ENCODE measurements at places on chromosomes 4 and X.

GRCh38 chr4:166386491-166387360, 513.7 kb downstream of the TLL1 start:
- DNase-seq, result no peak

- DNase-seq, result peak; percentile 46
Measured at GRCh38 chrX:43557792-43558191, 98.3 kb upstream of the MAOA start.

DNA sequence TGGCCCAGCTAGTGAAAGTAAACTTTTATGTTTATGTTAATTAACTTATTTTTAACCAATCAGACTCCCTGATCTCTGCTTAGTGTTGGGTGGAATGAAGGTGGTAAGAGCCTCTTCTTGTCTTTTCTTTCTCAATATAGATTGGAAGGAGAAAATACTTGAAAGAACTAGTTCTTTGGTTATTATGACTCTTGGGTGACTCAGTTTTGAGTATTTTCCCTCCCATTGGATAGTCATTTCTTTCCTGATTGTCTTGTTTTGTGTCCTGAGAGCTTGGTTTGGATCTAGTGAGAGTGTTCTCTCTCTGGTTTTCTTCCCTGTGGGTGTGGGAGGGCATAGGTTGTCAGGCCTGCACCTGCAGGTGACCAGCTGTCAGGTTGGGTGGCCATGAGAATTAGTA, 172.0 kb upstream of the GLRA2 start:
- DNase-seq, result no peak

DNA sequence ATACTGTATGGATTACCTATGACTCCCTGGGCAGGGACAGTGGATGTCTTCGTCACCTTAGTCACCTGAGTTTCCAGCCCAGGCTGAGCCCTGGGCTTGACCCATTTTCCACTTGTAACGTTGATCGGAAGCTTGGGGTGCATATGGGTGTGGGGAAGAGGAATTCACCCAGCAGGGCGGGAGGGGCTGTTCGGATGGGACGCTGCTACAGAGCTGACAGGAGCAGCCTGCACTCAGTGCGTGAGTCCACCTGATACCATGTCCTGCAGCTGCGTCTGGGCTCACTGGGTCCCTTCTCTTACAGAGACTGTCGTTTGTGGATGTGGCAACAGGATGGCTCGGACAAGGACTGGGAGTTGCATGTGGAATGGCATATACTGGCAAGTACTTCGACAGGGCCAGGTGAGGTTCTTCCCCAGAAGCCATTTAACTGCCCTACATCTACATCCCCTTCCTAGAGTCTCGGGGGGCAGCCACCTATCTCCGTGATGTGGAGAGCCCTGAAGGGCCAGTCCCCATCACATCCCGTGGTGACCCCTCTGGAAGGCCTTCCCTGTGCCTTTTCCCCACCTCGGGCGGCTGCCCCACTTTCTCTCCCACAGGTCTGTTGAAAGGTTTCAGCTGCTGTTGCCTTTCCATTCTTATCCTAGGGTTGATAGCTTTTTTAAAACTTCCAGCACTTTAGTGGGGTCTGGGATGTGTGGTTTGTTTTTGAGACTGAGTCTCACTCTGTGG, 13.6 kb downstream of the TKTL1 start:
- no peak for DNase-seq

GRCh38 chrX:39477762-39478120, 620.0 kb downstream of the BCOR start:
- peak; percentile 25 for DNase-seq

DNA sequence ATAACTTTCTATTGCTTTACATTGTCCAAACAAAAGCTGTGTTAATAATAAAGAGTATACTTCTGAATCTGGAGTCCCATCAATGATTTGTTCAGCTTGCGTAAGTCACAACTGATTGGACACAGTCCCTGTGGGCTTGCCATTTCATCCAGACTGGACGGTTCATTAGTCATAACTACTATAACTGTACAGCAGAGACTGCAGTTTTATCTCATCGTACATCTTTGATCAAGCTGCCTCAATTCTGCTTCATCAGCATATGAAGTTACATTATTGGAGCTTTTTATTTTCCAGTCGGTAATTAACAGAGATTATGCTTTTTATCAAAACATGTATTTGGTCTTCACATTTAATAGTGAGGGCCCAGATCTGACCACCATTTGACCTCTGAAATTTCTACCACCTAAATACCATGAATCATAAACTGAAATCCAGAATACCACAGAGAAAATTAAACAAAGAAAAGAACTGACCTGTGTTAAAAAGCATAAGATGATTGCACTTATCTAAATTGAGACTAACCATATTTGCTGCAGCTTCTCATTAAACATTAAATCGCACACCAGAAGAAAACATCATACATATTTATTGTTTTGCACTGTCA, 12.5 kb upstream of the MAB21L2 start:
- no peak for DNase-seq

GRCh38 chrX:71871367-71871766, 39.3 kb upstream of the NHSL2 start:
- no peak for DNase-seq

GRCh38 chr4:183838987-183839712, 66.0 kb upstream of the STOX2 start:
- no peak for DNase-seq

DNA sequence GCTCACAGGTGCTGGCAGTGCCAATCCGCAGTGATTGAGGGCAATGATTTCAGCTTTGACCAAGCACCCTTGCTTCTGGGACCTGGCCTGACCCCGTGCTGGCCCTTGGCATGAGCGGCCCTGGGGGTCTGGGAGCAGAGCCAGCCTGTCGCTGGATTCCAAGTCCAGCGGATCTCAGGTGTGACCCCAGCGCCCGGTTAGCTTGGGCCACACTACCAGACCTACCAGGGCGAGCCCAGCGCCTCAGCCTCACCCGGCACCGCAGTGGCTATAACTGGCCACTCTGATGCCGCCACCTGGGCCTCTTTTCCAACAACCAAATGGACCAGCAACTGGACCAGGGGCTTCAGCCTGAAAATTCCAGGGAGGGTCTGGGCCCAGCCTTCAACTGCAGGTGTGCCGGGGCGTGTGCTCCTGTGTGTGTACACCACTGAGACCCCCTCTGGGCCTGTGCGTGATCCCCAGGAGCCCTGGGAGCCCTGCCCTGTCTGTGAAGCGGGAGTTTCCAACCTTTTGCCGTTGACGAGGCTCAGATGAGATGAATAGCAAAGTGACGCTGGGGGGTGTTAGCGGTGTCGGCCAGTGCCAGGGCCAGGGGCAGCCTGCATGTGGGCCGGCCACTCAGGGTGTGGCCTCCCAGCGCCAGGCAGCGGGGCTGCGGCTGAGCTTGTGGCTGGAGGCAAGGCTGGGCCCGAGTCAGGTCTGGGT, 658 bp downstream of the SH3TC1 start:
- DNase-seq, result no peak
